Activated CD8-positive, alpha-beta memory T cell treated with anti-CD3 and anti-CD28 coated beads, Interleukin-2, amount 50 U/mL, for 48 hours (primary cell): ENCODE measurements at places on chromosomes 11 and 22.
A peak's percentile ranks its signal among the peaks of the same experiment; 100 is the strongest.

- no peak for DNase-seq
Observed at GRCh38 chr22:26273011-26273675, 103.9 kb downstream of the SEZ6L start.

DNA sequence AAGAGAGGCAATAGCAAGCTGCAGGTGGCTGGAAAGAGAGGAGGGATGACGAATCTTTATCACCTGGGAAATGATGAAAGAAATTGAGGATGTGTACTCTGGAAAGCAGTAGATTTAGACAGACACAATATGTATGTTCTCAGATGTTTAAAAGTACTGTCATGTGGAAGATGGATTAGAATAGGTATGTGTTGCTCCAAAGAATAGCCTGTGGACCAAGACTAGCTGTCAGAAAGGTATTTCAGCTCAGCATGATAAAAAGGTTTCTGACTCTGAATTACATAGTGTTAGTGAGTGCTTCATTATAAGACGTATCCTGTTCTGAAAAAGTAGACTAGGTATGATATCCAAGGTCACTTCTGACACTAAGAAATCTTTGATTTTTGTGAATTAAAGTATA is 322.4 kb downstream of the CNTN5 start:
- no peak for DNase-seq

- no peak for DNase-seq
Observed at GRCh38 chr11:16883174-16883573, 131.0 kb downstream of the PLEKHA7 start.

GRCh38 chr22:40603088-40603605 is 33.4 kb downstream of the MRTFA start:
- DNase-seq: no peak

GRCh38 chr11:71433648-71434450 is 14.3 kb downstream of the DHCR7 start:
- no peak for DNase-seq

DNA sequence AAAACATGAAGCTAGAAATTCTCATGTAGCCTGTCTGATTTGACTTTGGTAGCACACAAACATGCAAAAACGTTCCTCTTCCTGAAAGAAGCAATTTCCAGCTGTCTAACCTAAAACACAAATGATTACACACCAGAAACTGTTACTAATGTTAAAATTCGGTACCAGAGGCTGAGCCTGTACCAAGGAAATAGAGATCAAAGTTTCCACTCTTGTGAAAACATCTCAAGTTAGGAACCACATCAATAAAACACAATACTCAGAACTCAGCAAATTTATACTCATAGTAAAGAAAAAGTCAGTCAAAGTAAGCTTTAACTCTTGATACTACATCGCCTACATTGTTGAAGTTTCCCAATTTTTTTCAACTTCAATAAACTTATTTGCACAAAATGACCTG is 107.8 kb downstream of the FCHSD2 start:
- DNase-seq: no peak

- no peak for DNase-seq
Observed at GRCh38 chr11:27395556-27396258, 32.7 kb upstream of the CCDC34 start.

- DNase-seq: no peak
Observed at GRCh38 chr11:63670096-63670432, 1.1 kb downstream of the ATL3 start.

DNA sequence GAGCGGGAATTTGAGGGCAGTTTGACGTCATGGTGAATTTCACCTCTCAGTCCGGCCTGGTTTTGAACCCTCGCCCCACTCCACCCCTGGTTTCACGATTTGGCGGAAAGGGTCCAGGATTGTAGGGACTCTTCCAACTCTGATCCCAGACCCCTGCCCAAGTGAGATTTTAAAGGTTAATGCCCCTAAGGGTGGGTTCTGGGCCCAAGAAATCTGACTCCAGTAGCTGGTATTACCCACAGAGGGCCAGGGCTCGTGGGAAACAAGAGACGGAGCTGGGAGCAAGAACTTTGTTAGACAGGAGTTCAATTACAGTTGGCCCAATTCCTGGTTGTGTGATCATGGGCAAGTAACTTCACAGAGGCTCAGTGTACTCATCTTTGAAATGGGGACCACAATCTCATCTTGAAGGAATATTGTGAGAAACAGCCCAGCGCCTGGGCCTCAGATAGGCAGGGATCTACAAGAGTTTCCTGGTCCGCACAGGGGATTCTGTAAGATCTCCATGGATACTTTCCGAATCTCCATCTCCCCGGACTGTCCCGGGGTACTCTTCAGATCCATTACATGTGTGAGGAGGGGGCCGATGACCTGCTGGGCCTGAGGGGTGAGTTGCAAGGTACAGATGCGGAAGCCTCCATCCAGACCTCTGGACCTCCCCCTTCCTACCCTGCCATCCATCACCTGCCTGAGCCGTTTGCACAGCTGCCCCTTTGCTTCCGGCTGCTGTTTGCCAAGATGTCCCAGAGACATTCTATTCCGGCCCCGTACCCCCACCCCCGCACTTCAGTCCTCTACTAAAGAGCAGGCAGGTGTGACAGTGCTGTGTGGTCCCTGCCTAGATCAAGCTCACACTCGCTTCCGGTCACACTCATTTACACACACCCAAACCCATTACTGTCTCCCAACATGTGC is 687 bp upstream of the CALCA start:
- DNase-seq: peak; percentile 55

GRCh38 chr11:134664447-134665187 is 252.6 kb upstream of the B3GAT1 start:
- DNase-seq: peak; percentile 44

DNA sequence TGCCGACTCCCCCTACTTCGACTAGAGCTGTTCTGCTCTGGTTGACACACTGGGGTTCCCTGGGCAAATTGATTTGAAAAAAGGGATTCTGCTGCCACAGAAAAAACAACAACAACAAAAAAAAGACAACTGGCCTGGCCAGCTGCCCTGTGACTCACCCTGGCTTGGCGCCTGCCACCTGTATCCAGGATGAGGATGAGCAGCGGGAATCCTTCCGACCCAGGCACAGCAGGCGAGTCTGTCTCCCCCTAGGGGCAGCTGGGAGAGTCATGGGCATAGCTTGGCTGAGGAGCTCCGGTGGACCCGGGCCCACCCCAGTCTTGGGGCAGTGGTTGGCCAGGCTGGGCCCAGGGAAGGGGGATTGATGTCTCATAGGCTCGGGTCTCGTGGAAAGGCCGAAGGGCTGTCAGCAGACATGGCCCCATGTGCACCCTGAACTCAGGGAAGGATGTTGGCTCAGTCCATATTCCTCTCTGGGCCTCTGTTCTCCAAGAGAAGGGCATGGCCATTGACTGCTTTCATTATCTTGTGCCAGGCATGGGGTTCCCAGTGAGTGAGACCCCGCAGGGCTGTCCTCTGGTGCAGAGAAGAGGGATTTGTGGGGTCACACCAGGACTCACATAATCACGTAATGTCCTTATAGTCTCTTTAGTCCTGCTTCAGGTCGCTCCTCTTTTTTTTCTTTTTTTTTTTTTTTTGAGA is 10.4 kb upstream of the SUN2 start:
- DNase-seq: no peak

DNA sequence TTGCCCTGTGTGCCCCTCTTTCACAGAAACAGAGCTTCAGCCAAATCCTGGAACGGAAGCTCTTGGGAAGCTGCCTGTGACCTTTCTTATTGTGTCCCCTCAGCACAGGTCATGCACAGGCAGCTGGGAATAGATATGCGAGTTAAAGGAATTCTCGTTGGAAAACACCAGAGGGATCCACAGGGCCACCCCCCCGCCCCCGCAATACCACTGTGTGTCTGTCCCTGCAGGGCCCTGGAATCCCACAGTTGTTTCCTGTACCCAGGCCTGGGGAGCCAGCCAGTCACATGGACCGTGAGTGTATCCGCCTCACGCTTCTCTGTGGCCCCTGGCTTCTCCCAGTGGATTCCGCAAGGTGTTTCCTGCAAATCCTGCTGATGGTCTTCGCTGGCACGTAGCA is 29.0 kb downstream of the TIMP3 start:
- no peak for DNase-seq

DNA sequence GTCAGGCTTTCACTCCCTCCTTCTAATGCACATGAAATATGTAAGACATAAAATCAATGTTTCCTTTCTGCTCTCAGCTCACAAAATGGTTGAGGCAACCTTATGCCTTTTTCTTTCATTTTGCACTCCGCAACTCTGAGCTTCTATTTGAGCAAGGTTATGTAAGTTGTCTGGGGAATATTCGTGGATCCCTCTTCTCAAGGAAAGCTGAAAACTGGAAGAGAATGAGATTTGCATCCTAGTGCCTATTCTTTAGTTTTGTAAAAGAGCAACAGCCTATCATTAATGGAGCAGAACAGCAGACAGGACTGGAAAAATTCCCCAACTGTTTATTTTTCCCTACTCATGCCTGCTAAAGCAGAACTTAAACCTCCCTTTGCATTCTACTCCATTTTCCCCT is 141.7 kb downstream of the FAM76B start:
- DNase-seq: no peak

- DNase-seq: no peak
Observed at GRCh38 chr11:80424012-80424695, 983.3 kb upstream of the TENM4 start.

- DNase-seq: no peak
Observed at GRCh38 chr11:70398834-70399680, 728 bp downstream of the CTTN start.

DNA sequence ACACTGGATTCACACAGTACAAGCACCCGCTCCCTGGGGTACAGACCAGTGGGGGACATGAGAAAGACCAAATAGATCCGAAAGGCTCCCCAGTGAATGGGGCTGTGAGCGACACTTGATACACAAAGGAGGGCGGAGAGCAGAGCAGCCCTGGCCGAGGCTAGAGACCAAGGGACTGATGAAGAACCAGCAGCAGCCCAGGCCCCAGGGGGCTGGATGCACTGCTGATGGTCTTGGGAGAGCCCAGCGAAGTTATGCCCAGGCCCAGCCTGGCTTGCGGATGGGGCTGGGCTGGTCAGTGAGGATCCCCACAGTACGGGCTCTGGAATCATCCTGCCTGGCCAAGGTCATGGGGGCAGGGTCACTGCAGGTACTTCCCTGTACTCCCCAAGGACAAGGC is 23.2 kb downstream of the ARHGAP1 start:
- DNase-seq: no peak

GRCh38 chr11:105935791-105936190 is 86.2 kb downstream of the MSANTD4 start:
- DNase-seq: no peak

- peak; percentile 78 for DNase-seq
Observed at GRCh38 chr22:21766691-21767462, 31.3 kb upstream of the YPEL1 start.

GRCh38 chr22:29251981-29252911 is 15.5 kb downstream of the RHBDD3 start:
- DNase-seq: no peak

GRCh38 chr22:19884161-19884953 is 29.7 kb upstream of the GNB1L start:
- DNase-seq: no peak

GRCh38 chr11:75561426-75562047 is 516 bp upstream of the SERPINH1 start:
- DNase-seq: no peak

DNA sequence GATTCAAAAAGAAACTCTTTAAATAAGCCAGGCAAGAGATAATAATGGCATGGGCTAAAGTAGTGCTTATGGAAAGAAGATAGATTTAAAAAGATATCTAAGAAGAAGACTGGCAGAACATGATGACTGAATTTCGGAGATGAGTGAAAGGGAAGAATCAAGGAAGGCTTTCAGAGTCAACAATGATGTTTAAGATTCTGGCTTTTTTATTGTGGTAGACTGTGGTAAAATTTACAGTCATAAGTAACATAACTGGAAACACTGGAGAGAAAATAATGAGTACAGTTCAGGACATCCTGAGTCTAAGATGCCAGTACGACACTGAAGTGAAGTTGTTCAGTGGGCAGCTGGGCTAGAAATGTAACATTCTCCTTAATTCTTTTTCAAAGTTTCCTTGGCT is 85.2 kb downstream of the PHF21A start:
- DNase-seq: no peak

GRCh38 chr11:60743058-60743457 is 13.6 kb upstream of the MS4A15 start:
- DNase-seq: no peak

DNA sequence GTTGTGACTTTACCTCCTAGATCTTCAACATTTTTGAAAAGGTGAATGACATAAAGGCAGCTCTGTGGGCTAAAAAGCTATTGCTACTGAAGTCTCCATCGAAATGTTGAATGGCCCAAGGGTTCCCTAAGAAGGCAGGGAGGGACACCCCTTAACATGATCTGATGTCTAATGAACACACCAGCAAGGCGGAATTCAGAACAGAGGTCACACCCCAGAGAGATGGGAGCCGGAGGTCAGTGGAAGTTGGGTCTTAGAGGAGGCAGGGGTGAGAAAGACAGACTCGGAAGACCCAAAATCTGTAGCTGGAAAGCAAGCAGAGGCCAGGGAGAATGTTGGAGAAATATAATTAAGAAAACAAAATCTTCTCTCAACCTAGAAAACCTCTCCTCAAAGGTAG is 79.0 kb downstream of the TRIM29 start:
- DNase-seq: no peak

GRCh38 chr11:3977078-3977477 is 117.5 kb upstream of the RRM1 start:
- no peak for DNase-seq

- DNase-seq: no peak
Observed at GRCh38 chr11:108726077-108726800, 61.4 kb downstream of the DDX10 start.

DNA sequence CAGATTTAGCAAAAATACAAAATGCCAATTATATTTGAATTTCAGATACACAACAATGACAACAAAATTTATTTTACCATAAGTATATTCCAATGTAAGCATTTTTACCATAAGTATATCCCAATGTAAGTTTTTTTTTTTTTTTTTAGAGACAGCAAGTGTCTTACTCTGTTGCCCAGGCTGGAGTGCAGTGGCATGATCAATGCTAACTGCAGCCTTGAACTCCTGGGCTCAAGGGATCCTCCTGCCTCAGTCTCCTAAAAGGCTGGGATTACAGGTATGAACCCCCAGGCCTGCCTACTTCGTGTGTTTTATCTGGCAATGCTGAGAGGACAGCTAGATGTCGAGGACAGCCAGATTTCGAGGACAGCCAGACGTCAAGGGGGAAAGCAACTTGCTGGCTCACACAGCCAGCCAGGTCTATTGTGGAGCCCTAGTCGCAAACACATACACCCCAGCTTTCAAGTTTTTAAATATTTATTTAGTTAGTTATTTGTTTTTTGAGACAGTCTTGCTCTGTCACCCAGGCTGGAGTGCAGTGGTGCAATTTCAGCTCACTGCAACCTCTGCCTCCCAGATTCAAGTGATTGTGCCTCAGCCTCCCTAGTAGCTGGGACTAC is 1.1 kb upstream of the SERPING1 start:
- DNase-seq: no peak
